Natural killer cell treated with Interleukin-12 subunit alpha and Interleukin-12 subunit beta and Interleukin-15 and Interleukin-18, amount 100 ng/mL, for 72 hours (primary cell): ENCODE measurements at places on chromosomes 7 and 10.

- DNase-seq, result no peak
Measured at GRCh38 chr7:95527033-95527775, 41.5 kb downstream of the ASB4 start.

- DNase-seq, result no peak
Measured at GRCh38 chr10:54159924-54160323, 641.1 kb downstream of the PCDH15 start.

DNA sequence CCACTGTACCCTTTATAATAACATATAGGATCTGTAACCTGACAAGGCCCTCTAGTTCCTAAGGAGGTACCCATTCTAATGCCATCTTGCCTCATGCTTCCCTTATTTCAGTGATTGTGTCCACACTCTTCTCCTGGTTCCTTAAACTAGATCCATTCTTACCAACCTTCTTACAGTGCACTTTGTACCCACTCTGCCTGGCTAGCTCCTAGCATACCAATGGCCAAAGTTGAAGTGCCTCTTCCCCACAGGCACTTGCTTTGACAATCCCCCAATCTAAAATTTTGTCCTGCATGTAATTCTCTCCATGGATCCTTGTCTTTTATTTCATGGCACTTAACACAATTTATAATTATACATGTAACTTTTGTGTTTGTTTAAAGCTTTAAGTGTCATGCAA lies 40.9 kb downstream of the CCDC71L start:
- DNase-seq, result no peak

DNA sequence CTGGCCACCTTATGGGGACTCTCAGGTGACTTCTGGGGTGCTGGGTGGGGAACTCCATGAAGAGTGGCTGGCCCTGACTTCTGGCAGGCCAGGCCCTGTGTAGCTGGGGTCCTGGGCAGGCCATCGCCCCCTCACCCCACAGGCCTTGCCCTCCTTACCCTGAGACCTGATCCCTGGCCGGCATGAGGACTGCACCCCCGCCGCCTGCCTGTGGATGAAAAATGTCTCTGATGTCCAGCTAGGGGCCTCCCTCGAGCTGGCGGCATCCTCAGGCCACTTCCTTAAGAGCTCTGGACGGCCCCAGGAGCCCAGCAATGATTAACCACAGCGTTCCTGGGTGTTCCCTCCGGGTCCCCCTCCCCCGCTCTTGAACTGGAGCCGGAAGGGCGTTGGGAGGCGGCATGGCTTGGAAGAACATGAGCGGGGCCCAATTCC lies 31.8 kb upstream of the SHH start:
- DNase-seq, result no peak

- DNase-seq, result no peak
Measured at GRCh38 chr7:17015598-17016031, 133.8 kb upstream of the AGR3 start.

DNA sequence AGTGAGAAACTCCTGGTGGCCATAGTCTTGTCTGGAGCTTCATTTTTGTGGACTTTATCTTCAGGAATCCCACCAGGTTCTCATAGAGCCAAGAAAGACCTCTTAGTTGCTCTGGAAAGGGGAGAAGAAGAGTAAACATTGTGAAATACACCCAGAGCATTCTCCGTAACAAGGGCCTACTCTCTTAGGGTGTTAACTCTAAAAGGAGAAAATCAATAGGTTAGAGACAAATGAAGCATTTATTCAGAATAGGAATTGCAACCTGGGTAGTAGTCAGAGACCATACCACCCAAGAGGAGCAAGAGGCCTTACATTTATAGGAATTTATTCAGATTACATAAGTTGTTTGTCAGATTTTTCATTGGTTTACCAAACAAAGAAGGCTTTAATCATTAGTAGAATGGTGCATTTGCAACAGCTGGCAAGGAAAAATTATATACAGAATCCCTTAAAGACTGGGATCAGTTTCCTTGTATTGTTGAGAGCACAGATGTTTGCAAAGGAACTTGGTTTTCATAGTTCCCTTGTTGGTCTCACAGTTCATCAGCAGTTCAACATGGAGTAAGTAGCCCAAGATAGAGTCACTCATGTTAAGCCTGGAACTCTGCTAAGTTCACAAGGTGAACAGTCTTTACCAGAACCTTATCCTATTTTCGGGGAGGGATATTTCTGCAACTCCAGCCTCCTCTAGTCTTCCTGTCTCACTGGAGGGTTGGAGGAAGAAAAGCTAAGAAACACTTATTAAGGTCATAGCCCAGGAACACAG lies 53.2 kb upstream of the TMEM140 start:
- DNase-seq, result no peak

- no peak for DNase-seq
Measured at GRCh38 chr7:69640925-69641594, 42.8 kb downstream of the AUTS2 start.

DNA sequence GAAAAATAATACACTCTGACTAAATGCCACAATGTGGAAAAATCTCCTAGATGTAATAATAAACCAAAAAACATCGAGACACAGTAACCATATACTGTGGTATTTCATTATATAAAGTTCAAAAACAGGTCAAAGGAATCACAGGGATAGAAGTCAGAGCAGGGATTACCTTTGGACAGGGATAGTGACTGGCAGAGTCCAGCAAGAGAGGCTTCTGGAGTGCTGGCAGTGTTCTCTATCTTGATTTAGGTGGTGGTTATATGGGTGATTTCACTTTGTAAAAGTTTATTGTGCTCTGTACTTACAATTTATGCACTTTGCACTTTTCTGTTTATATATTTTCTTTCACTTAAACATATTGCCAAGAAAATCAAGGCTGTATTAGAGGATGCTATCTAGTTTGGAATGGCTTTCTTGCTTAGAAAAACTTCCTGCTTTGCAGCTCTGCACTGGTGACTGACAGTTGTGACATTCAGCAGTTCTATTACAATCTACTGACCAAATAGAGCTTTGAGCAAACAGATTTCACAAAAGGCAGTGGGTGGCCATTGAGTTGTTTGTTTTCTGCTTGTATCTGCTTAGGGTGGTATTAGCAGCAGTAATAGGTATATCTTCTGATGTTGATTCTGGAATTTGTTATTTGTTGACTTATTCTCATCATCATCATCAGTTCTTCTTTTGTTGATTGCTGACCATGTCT lies 263.6 kb upstream of the LRGUK start:
- no peak for DNase-seq

- no peak for DNase-seq
Measured at GRCh38 chr7:111363099-111363498, 199.2 kb downstream of the IMMP2L start.

- no peak for DNase-seq
Measured at GRCh38 chr7:14765731-14766130, 136.8 kb downstream of the DGKB start.

DNA sequence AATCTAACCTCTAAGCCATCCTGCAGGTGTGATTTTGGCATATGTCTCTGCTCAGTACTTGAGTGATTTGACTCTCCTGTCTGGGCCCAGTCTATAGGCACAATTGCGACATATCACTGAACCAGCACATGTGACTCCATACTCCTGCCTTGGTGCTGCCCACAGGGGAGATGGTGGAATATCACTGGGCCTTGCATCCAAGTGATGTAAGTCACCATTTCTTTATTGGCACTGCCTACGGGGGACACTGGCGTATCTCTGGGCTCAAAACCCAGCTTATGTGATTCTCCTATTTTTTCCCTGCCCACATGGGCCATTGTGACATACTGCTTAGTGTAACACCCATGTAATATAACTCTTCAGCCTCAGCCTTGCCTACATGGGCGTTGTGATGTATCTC lies 48.1 kb upstream of the ZNF680 start:
- DNase-seq, result no peak

DNA sequence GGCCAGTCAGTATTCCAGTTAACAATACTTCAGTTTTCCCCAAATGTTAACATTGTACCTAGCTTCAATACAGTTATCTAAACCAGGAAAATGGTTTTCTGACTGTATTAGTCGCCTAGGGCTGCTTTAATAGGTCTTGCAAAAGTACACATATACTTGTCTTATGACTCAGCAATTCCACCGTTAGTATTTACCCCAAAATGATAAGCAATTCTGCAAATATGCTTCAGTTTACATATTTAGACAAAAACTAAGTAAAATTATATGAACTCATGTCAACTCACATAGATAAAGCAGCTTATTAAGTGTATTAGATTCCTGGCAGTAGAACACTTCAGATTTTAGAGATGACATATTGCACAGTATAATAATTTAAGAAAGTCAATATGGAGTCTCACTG lies 363.3 kb downstream of the ARL4A start:
- DNase-seq, result no peak
